NCI-H1105 (cell line): ENCODE measurements at places on chromosomes 6 and 20.

DNA sequence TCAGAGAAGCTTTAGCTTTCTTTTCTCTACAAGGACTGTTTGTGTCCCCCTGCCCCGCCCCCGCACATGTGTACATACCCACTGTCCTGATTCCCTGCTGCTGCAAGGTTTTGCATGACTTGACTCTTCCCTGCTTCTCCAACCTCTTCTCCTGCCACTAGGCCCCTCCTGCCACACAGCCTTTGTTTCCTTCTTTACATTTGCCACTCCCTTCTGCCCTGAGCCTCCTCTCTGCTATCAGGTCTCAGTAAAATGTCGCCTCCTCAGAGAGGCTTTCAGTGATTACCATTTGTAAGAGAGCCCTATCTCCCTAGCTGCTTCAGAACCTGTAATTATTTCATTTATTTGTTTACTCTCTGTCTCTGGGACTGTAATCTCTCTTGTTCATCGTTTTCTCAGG lies 56.4 kb upstream of the VSTM2L start:
- peak; percentile 84 for DNase-seq

- no peak for DNase-seq
Measured at GRCh38 chr6:128425856-128426255, 94.5 kb downstream of the PTPRK start.

- no peak for DNase-seq
Measured at GRCh38 chr6:169944415-169944814, 193.0 kb downstream of the ERMARD start.

- DNase-seq = no peak
Measured at GRCh38 chr6:157019733-157020132, 242.6 kb downstream of the ARID1B start.

GRCh38 chr6:25497383-25498040 lies 154.5 kb upstream of the SCGN start:
- no peak for DNase-seq

DNA sequence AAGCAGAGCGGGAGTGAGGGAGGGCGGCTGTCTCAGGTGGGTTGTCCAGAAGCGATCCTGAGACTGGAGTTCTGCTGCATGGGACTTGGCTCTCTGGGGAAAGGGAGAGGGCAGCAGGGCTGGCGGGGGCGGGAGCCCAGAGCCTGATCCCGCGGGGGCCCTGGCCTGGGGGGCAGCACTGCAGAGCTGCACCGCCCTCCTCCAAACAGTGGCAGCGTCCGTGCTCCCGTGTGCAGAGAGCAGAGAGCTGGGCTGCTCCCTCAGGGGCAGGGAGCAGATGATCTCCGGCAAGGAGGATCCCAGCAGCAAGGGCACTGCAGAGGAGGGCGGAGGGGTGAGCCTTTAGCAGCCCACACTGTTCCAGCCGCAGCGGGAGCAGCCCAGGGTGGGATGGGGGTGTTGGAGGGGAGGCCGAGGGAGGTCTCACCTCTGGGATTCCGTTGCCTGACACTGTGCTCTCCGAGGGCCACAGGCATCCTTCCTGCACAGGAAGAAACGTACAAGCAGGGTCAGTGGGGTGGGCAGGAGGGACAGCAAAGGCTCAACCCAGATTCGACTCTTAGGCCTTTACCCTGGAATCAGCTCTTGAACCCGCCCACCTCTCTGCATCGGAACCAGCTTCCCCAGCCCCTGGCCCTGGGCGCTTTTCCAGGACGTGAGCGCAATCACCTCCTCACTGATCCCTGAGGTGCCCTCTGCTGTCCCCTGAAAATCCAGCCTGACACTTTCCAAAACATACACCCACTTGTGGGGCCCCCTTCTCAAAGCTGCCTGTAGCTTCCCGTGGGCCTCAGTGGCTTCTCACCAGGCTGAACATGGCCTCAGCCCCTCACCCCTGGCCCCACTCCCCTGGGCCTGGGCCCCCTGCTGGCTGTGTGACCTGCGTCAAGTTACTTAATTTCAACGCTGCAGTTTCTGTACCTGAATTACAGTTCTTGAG lies 32.6 kb upstream of the ZBP1 start:
- no peak for DNase-seq

- no peak for DNase-seq
Measured at GRCh38 chr6:37959061-37959460, 139.5 kb downstream of the ZFAND3 start.

- DNase-seq = no peak
Measured at GRCh38 chr6:169626649-169627048, 75.2 kb downstream of the WDR27 start.

- DNase-seq = no peak
Measured at GRCh38 chr6:35082046-35082732, 59.0 kb downstream of the TCP11 start.

GRCh38 chr6:71107911-71108420 lies 151.1 kb upstream of the B3GAT2 start:
- peak; percentile 85 for DNase-seq

DNA sequence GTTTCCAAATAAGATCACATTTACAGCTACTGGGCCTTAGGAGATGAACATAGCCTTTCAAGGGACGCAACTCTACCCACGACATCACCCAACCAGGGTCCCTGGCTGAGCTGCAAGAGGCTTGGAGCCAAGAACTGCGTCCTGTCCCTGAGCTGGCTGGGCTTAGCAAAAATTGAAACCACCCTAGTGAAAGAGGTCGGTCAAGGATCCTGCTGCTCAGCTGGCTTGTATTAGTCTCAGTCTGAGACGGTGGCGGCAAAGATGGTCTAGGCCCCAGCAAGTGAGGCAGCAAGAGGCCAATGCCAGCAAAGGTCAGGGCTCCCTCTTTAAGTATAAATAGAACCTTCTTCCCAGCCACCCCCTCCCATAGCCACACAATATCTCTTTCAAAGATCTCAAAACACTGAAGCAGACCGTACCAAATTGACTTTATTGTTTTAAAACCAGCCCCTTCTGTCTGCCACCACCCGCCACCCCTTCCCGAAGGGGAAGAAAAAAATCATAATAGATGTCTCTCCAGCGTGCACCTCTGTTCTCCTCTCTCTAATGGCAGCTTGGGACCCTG lies 140.5 kb downstream of the EYA2 start:
- DNase-seq = no peak

- no peak for DNase-seq
Measured at GRCh38 chr6:139825935-139826374, 451.5 kb upstream of the CITED2 start.

DNA sequence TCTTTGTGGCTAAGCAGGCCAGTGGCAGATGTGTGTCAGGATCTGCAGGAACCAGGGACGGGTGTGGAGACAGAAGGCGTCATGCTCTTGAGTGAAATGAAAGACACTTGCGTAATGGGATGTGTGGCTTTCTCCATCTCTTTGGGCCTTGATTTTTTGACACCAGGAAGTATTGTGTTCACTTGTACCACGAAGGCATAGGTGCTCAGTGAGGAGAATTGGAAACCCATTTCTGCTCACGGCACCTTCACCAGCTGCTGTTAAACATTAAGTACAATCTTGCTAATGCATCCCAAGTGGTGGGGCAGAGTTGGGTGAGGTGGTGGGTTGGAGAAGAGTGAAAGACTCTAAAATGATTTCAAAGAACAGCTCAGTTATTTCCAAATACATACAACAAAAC lies 30.0 kb downstream of the GJA10 start:
- DNase-seq = no peak

DNA sequence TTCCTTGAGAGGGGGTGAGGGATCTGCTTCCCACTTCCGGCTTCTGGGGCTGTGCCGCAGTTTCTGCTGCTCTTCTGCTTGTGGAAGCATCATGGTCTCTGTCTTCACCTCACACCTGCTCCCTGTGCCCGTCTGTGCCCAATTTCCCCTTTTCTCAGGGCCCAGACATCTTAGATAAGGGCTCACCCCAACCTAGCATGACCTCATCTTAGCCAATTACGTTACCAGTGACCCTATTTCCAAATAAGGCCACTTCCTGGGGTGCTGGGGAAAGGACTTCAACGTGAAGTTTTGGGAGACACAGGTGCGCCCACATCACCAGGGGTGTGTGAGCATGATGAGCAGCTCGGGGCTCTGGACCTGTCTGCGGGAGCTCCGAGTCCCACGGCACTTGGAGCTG lies 20.7 kb upstream of the RBBP8NL start:
- no peak for DNase-seq

GRCh38 chr6:134035823-134036296 lies 16.6 kb downstream of the SLC2A12 start:
- DNase-seq = peak; percentile 87

GRCh38 chr6:71466362-71466761 lies 177.8 kb downstream of the OGFRL1 start:
- no peak for DNase-seq

DNA sequence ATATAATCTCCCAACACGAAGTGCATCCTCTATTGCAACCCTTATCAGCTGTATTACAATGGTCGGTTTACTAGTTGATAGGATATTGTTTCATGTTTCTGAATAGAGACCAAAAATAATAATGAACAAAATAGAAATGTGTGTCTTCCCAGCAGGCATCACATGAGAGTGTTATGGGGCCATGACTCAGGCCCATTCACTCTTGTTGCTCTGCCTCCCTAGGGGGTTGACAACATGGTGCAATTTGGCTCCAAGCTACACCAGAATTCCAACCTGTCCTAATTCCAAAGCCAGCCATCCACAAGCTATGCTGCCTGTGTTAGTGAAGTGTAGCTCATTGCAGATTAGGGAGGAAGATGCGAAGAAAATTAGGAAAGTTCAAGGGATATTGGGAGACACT lies 13.1 kb upstream of the SAYSD1 start:
- no peak for DNase-seq

DNA sequence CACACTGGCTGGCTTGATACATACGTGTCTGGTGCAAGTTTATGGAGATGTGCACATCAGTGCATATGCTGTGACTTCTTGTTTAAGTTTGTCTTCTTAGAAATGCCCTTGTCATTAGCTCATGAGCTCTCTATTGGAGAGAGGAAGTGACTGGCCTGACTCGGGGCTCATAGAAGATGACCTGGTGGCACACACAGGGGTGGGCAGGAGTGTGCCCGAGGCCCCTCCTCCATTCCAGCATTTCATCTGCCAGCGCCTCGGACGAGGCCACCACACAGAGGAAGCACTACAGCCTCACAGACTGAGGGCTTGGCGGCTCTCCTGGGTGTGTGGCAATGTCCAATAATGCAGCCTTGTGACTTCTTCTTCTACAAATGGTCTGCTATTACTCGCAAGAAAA lies 109.7 kb downstream of the FAM120B start:
- no peak for DNase-seq

- no peak for DNase-seq
Measured at GRCh38 chr6:157527471-157527907, 146.5 kb downstream of the ZDHHC14 start.

DNA sequence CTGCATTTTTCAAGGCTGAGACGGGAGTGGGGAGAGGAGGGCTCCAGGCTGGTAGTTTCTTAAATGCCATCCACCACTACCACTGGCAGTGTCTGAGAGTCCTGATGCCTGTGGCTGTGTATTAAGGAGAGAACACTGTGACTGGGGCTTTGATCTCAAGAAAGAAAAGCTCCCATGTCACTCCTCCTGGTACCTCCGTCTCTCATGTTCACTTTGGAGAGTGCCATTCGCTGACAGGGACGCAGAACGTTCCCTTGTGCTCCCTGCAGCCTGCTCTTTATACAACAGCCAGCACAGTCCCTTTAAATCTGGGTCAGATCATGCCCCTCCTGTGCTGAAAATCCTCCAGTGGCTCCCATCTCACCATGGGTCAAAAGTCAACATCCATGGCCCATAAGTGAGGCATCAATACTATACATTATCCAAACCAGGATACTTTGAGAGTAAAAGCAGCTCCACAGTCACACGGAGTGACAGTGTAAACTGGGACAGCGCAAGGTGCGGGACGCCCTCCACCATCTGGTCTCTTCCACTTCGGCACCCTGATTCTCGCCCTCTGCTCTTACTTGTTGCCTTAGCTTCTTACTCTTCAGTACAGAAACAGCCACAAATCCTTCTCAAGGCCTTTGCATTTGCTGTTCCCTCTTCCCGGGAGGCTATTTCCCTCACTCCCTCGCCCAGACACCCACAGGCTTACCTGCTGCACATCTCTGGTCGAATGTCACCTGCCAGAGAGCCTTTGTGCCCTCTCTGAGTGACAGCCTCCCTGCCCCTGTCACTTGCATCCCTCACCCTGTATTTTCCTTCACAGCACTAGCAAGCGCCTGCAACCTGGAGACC lies 20.0 kb downstream of the PDYN start:
- no peak for DNase-seq

DNA sequence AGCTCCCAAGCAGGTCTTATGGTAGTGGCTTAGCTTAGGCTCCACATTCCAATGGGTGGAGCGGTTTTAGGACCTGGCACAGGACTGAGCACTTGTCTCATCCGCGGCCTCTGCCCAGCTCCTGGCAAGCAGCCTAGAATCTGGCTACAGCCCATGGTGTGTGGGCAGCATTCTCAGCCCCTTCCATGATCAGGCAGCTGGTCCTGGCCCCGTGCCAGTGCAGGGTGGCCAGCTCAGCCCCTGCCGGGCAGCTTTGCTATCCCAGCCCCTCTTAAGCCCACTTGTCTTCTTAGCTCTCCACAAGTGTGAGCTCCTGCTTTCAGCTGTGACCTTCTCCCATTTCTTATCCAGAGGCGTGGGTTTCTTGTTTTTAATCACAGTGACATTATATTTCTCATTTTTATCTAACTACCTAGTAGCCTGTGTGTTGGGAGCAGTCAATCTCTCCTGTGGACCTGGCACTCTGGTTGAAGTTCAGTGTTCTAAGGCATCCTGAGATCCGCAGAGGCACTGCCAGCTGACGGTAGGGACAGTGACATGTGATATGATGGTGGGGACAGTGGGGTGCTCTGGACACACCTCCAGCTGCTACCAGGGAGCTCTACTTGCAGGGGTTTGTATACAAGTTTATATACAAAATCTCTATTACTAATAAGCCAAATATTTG lies 119.9 kb upstream of the PRND start:
- DNase-seq = peak; percentile 64

- no peak for DNase-seq
Measured at GRCh38 chr6:36791085-36791484, 48.2 kb downstream of the CPNE5 start.

- DNase-seq = no peak
Measured at GRCh38 chr6:45212976-45213375, 115.2 kb upstream of the RUNX2 start.

GRCh38 chr6:42453654-42454427 lies 2.1 kb upstream of the TRERF1 start:
- peak; percentile 60 for DNase-seq

- DNase-seq = no peak
Measured at GRCh38 chr20:63060057-63060991, 53.6 kb upstream of the BHLHE23 start.

GRCh38 chr20:45322952-45323383 lies 14.9 kb upstream of the MATN4 start:
- DNase-seq = no peak
